KG1 (cell line): ENCODE measurements at places on chromosomes 13 and 19.

DNA sequence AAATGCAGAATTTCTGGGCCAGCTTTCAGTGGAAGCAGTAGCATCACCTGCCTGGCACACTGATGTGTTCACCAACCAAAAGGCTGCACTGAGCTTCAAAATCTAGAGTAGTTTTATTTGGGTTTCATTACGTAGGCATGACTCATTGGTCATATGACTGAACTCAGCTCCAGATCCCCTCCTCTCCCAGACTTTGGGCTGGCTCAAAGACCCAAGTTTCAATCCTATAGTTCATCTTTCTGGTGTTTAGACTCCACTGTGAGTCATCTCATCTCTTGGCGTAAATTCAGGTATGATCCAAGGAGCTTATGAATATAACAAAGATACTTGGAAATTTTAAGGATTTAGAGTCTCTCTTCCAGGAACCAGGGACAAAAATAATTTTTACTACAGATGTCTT is 17.7 kb downstream of the ZMYM5 start:
- no peak for DNase-seq

GRCh38 chr13:53405616-53406015 is 377.0 kb downstream of the OLFM4 start:
- no peak for DNase-seq

DNA sequence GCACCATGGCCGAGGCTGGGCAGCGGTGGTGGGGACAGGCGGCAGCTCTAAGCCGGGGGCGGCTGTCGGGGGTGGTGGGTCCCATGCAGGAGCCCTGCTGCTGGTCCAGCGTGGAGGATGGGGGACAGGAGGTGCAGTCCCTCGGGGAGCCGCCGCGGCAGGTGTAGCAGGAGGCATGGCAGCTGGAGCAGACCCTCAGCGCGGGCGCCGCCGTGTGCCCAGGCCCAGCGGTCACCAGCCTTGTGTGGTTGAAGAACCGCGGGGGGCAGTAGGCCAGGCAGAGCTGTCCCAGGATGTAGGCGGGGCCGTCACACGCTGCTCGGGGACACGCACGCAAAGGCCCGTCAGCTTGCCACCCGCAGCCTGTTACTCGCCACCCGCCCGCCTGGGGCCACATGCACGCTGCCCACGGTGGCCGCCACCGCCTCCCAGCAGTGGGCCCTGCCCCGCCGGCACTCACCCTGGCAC is 2.9 kb upstream of the C19orf25 start:
- no peak for DNase-seq

GRCh38 chr13:100100115-100100879 is 11.4 kb downstream of the PCCA start:
- no peak for DNase-seq

GRCh38 chr13:20171364-20171763 is 10.5 kb upstream of the GJA3 start:
- no peak for DNase-seq

DNA sequence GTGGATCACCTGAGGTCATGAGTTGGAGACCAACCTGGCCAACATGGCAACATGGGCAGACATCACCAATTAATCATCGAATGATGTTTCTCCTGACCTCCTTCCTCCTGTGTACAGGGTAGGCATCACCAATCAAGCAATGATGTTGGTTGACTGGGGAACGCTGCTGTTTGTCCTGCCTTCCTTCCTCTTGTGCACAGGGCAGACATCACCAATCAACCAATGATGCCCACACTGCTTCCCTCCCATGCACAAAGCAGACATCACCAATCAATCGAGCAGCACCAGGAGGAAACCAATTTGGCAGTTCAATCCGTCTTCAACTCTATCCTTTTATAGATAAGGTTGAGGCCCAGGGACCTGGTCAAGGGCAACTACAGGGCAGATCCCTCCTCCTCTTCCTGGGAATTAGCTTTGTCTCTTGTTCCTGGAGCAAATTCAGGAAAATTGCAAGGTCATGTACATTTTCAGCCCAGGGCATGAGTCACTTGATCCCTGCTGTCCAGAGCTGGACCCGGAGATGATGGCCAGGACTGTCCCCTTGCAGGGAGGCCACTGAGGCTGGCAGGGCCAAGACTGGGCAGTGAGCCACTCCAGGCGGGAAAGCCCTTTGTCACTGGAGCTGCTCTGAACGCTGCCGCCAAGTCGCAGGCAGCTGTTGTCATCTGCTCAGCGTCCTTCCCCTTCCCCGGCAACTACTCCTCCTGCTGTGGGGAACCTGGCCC is 5.3 kb upstream of the CSNK1G2 start:
- no peak for DNase-seq

- no peak for DNase-seq
These were observed 142.2 kb downstream of the SIPA1L3 start for GRCh38 chr19:38049105-38049649.

DNA sequence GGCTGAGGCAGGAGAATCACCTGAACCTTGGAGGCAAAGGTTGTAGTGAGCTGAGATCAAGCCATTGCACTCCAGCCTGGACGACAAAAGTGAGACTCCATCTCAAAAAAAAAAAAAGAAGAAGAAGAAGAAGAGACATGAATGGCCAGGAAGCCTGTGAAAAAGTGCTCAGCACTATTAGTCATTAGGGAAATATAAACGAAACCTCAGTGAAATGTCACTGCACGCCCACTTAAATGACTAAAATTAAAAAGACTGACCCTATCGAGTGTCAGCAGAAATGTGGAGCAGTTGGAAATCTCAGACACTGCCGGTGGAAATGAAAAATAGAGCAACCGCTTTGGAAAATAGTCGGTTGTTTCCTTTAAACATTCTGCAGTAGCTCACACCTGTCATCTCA is 5.5 kb upstream of the TYROBP start:
- no peak for DNase-seq

DNA sequence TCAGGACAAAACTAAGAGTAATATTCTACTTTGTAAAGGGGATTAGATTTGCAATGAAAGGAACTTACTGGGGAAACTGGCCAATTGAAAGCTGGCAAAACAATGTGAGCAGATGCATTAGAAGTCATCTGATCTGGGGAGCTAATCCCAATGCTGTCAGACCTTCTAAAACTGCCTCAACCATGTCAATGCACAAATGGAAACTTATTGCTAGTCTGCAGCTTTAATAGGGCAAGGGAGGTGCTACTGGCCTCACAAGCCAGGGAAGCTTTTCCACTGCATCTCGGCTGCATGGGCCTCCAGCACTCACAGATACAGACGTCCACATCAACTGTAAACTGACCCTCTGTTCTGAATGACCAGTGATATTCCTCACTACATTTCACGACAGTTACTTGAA is 154.2 kb downstream of the LHFPL6 start:
- DNase-seq = no peak

GRCh38 chr13:48993150-48993549 is 17.4 kb downstream of the FNDC3A start:
- no peak for DNase-seq

GRCh38 chr19:18348171-18348570 is 7.8 kb downstream of the PGPEP1 start:
- DNase-seq = no peak

DNA sequence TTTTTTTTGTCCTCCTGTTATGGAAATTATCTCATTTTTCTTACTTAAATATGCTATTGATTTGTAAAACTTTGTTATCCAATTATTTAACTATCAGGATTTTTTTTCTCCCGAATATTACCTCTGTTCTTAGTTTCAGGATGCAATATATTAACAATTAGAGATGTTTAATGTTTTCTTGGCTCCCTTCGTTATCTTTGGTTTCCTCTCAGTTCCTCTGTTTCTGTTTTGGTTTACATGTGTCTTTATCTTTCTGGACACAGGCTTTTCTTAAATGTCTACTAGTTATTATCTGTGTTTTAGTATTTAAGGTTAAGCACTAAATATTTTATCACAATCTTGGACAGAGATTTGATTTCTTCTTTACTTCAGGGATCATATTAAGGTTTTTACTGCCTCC is 462.2 kb upstream of the SLC10A2 start:
- DNase-seq = no peak

- no peak for DNase-seq
These were observed 36.2 kb downstream of the KDM4B start for GRCh38 chr19:5005096-5005495.

GRCh38 chr19:6956573-6956972 is 64.7 kb downstream of the MBD3L2B start:
- no peak for DNase-seq

DNA sequence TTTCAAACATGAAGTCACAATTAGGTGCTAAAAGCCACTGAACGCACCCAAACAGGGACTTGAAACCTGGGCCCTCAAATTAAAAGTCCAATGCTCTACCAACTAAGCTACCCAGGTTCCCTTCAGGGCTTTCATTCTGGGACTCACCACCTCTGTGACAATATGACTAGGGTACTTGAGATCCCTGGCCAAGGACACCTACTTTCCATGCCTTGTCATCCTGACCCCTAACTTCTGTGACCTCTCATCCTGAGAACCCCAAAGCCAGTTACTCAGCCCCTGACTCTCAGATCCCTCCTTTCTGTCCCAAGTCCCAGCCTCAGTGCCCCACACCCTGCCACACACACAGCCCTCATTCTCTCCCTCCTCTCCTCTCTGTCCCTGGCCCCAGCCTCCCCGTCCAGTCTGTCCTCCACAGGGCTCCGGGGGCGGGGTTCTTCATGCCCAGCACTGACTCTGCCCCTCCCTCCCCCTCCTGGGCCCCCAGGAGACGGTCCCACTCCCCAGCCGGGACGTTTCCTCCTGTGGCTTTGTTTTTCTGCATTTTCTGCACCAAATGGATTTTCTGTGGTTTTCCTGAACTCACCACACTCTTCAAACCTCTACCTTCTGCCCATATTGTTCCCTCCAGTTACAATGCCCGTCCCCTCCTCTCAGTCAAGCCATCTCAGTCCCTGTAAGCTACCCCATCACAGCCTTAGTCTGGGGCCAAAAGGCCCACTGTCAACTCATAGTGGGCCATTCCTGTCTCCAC is 7.0 kb downstream of the RCN3 start:
- peak; percentile 42 for DNase-seq

- DNase-seq = no peak
These were observed 50.4 kb upstream of the CYSLTR2 start for GRCh38 chr13:48603375-48603774.

- no peak for DNase-seq
These were observed 10.5 kb upstream of the NTN5 start for GRCh38 chr19:48683349-48683748.

DNA sequence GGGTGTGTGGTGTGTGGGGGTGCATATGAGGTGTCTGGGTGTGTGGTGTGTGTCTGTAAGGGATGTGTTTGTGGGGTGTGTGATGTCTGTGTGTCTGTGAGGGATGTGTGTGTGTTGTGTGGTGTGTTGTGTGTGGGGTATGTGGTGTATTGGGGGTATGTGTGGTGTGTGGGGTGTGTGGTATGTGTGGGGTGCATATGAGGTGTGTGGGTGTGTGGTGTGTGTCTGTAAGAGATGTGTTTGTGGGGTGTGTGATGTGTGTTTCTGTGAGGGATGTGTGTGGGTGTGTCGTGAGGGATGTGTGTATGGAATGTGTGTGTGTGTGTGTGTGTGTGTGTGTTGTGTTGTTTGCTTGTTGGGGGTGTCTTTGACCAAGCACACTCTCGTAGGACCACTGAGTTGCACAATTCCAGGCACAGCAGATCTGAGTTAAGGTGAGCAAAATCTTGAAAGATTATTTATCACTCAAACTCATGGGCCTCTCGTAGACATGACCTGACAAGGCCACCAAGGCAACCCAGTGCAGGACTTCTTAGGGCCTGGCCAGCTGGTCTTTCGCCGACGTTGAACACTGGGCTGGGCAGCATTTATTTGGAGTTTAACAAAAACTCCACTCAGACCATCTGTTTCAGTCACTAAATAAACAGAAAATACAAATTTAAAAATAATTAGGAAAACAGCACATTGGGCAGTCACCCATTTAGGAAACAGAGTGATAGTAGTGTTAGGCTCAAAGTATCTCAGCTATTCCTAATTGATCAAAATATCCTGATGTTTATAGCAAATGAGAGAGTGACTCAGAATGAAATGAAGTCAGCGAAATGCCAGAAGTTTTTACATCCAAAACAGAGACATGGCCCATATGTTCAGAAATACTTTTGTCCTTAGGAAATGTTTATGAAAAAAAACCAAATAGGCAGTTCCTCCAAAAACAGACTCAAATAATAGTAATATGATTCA is 301.1 kb downstream of the FGF9 start:
- no peak for DNase-seq

GRCh38 chr19:4401769-4402170 is 670 bp upstream of the CHAF1A start:
- no peak for DNase-seq

- no peak for DNase-seq
These were observed 62.9 kb upstream of the URI1 start for GRCh38 chr19:29878973-29879654.

DNA sequence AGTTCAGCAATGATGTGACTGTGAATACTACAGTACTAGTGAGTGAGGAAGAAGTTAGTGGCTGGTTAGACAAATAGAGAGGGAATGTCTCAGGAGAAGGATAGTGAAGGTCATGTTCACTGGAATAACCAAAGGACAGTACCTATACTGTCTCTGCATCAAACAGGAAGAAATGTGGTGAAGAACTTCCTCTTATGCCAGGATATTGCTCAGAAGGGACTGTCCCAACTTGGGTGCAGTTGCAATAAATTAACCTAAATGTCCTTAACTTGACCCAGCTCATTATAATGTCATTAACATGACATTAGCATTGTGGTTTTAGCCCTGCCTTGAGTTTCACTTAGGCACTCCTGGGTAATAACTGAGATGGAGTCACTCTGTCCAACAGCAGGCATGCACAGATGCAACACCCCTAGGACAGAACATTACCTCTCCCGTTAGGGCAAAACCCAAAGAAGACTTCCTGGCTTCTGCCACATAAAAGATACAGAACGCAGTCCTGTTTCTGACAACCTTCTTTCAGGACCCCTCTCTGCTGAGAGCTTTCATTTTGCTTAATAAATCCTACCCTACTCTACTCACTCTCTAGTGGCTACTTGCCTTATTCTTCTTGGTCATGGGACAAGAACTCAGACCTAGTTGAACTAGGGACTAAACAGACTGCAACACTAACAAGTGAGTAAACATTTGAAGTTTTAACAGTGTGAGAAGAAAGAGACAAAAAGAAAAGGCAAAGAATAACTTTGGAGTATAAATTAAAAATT is 1591.6 kb upstream of the MIR17HG start:
- peak; percentile 19 for DNase-seq

GRCh38 chr13:25978961-25979360 is 72.9 kb downstream of the SHISA2 start:
- DNase-seq = no peak

- no peak for DNase-seq
These were observed 87.3 kb upstream of the ABCC4 start for GRCh38 chr13:95388420-95389079.

GRCh38 chr13:77038907-77039480 is 12.0 kb upstream of the FBXL3 start:
- no peak for DNase-seq

DNA sequence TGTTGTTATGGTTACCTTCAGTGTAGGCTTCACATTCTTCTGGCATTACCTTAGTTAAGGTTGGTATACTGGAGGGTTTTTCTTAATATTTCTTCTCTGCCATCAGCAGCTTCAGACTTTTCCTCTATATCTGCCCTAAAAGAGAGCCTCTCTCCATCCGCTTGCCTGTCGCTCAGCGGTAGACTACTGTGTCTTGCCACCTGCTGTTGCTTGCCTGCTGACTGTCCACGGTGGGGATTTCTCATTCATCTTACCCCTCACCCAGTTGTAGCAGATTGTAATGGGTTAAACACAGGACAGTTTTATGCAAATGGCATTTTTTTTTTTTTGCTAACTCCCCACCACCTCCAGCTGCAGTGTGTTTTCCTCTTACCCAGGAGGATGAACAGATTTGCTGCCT is 577.2 kb downstream of the SLITRK5 start:
- DNase-seq = no peak

GRCh38 chr13:80782441-80782840 is 441.5 kb upstream of the SPRY2 start:
- DNase-seq = no peak

GRCh38 chr19:48044561-48044960 is 682 bp upstream of the CABP5 start:
- no peak for DNase-seq
